ENCODE measurements at places on chromosomes 6 and 20.

- DNase-seq: no peak
Observed at GRCh38 chr6:148831531-148831930, 84.7 kb downstream of the UST start.

DNA sequence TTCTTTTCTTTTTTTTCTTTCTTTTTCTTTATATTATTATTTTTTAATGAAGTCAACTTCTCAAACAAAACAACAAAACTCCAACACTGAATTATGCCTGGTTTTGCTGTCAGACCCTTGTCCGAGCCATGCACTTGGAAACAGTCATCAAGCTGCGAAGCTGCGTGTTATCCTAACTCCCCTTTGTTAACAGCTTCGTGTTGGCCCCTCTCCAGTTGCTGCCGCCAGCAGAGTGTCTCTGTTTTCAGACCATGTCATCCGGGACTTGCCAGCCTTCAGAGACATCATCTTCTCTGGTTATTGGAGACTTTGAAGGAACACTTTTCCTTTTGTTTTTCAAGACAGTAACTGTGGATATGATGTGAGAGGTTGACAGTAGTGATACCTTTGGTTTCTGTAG lies 83.1 kb downstream of the TRMT11 start:
- DNase-seq: no peak

DNA sequence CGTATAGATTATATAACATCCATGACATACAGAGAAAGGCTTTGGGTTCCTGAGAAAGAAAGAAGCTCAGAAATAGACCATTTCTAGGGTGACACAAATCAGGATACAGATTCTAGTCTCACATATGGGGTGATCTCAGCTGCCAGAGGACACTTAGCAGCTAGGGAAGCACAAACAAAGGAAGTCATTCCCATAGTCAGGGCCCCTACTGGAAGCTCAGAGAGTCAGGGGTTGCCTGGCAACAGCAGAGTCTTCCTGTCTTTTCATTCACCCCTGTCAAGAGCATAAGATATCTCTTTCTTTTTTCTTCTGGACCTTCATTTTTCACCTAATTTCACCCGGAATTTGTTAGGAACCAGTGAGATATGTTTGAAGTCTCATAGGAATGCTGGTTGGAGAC lies 81.9 kb upstream of the IYD start:
- peak; percentile 56 for DNase-seq

- DNase-seq: no peak
Observed at GRCh38 chr6:130945401-130945919, 117.6 kb downstream of the EPB41L2 start.

DNA sequence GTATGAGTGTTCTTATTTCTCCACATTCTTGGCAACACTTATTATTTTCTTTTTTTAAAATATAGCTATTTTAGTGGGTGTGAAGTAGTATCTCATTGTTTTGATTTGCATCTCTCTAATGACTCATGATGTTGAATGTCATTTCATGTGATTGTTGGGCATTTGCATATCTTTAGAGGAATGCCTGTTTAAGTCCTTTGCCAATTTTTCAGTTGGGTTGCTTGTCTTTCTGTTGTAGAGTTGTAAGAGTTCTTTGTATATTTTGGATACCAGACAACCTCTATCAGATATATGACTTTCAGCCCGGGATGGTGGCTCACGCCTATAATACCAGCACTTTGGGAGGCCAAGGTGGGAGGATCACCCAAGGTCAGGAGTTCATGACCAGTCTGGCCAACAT lies 5.1 kb upstream of the POPDC3 start:
- no peak for DNase-seq

DNA sequence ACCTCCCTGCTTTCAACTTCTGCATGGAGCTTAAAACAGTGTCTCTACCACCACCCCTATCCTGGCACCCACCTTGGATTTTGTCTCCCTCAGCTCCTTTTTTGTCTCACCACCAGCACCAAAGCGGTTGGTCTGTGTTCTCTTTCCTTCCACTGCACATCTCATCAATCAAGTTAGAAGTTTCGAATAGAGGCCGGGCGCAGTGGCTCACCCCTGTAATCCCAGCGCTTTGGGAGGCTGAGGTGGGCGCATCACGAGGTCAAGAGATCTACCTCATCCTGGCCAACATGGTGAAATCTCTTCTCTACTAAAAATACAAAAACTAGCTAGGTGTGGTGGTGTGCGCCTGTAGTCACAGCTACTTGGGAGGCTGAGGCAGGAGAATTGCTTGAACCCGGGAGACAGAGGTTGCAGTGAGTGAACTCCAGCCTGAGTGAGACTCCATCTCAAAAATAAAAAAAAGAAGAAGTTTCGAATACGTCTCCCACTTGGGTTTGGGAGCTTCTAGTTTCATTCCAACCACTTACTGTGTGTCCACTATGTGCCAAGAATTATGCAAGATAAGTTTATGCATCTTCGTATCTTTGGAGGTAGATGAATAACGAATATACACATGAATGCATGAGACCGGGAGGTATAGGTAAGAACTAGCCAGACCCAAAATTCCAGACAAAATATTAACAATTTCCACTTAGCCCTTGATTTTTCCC lies 5.9 kb downstream of the PCED1A start:
- DNase-seq: no peak
